ENCODE measurements at places on chromosomes 3 and 15.
A peak's percentile ranks its signal among the peaks of the same experiment; 100 is the strongest.

- peak overlapping the region; percentile 94 for H3K27ac ChIP-seq
- no peaks in the 10 kb centered on the region for H3K4me1 ChIP-seq
- H3K4me3 ChIP-seq = peak overlapping the region; percentile 74
Measured at GRCh38 chr15:96340598-96341512, 10.4 kb downstream of the NR2F2 start.

DNA sequence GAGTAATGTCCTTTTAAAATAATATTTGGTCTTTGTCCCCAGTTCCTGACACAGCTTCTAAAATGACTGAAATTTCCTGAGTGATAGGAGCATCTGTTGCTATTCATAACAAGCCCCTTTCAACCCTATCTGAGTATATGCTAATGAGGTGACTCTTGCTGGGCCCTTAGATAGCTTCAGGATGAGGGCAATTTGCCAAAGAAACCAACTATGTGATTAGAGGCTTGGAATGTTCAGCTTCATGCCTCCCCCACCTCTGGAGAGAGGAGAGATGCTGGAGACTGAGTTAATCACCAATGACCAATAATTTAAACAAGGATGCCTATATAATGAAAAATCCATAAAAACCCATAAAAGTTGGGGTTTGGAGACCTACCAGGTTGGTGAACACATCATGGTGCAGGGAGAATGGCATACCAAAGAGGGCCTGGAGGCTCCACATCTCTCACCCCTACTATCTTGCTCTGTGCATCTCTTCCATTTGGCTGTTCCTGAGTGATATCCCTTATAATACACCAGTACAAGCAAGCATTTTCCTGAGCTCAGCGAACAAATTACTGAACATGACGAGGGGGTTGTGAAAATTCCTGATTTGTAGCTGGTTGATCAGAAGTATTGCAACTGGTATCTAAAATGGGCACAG lies 189.2 kb downstream of the ECT2 start:
- no peaks in the 10 kb centered on the region for H3K4me1 ChIP-seq
- no peaks in the 10 kb centered on the region for H3K36me3 ChIP-seq
- H3K27ac ChIP-seq = no peak overlapping the region
- no peaks in the 10 kb centered on the region for H3K27me3 ChIP-seq
- H3K4me3 ChIP-seq = no peak overlapping the region

DNA sequence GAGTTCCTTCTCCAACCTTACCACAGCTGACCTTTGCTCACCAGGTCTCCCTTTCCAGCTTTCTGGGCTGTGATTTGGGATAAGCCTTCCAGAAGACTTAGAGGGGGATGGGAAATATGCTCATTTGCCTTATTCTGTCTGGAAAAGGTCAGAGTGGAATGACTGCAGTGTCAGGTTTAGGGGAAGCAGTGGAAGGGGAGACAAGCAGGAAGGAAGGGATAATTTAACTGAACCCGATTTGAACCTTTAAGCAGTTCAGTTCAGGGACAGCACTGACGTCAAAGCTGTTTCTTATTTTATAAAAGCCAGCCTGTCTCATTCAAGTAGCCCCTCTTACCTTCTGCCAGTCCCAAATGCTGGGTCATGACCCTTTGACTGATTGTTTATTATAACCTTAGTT lies 418.4 kb upstream of the RARB start:
- H3K27ac ChIP-seq = no peak overlapping the region
- no peaks in the 10 kb centered on the region for H3K27me3 ChIP-seq
- no peaks in the 10 kb centered on the region for H3K36me3 ChIP-seq
- H3K4me3 ChIP-seq = no peak overlapping the region
- peaks cover 14% of the 10 kb centered on the region for H3K4me1 ChIP-seq

DNA sequence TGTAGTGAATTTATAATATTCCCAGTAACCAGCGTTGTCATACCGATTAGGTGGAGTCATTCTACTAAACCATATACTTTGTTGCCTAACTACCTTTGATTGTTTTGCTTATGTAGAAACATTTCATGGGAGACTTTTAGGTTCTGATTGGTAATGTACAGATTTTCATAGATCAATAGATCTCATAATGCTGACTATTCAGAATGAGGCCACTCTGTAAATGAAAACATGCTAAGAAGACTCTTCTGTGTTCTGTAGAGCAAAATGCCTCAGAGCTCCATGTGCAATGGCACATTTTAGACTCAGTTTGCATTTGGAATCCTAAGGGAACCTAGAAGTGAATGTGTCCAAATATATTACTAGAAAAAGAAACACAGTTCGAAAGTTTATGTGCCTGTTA lies 20.0 kb downstream of the CBLB start:
- H3K27ac ChIP-seq = no peak overlapping the region
- peaks cover 38% of the 10 kb centered on the region for H3K4me1 ChIP-seq
- DNase-seq = no peak
- H3K27me3 ChIP-seq = no peaks in the 10 kb centered on the region
- H3K4me3 ChIP-seq = no peak overlapping the region

DNA sequence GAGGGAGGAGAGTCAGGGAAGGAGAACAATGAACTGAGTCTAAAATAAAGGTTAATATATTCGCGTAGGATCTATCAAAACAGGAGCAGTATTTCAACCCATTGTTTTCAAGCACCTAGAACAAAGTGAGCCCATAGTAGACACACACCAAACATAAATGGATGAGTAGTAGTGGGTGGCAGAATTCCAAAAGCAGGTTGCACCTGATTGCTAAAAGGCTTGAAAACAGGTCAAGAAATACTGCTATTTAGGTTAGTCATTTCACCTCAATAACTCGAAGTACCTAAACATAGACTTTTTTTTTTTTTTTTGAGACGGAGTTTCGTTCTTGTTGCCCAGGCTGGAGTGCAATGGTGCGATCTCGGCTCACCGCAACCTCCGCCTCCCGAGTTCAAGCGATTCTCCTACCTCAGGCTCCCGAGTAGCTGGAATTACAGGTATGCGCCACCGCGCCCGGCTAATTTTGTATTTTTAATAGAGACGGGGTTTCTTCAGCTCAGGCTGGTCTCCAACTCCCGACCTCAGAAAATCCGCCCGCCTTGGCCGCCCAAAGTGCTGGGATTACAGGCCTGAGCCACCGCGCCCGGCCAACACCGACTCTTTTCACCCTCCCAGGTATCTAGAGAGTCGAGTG lies 855 bp upstream of the ABHD5 start:
- no peak for DNase-seq
- H3K27ac ChIP-seq = peak overlapping the region; percentile 85
- no peaks in the 10 kb centered on the region for H3K36me3 ChIP-seq
- peaks cover 30% of the 10 kb centered on the region for H3K4me1 ChIP-seq
- H3K27me3 ChIP-seq = no peaks in the 10 kb centered on the region

Data from thoracic aorta (tissue), 2 donors.